ENCODE measurements at places on chromosomes 2 and 18. TPM values are rescaled to one million over a fixed set of nuclear protein-coding genes. Genes with fewer than 3 reads are reported as not detected.
A peak's percentile ranks its signal among the peaks of the same experiment; 100 is the strongest.

DNA sequence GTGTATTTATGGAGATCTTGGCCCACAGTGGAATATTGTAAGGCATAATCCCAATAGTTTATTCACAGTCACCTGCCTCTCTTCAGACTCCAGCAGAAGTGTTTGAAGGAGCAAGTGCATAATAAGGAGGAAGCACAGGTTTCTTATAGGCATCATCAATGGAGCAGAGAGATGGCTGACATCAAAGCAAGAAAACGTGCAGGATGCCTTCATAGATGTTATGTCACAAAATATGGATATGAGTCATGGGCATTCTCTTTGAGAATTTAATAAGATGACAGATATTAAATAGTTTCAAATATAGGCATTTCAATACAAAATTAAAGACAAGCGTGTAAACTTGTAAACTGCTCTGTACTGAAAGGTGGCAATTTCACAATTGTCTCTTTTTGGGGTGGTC is 4.0 kb upstream of the RND3 start:
- no peak for DNase-seq

- no peak for DNase-seq
Measured at GRCh38 chr2:81276595-81276994, 972.0 kb upstream of the LRRTM1 start.

- peak; percentile 40 for DNase-seq
Measured at GRCh38 chr2:227939271-227940027, 68.0 kb downstream of the DAW1 start.

GRCh38 chr2:197993830-197994229 is 189.4 kb downstream of the PLCL1 start:
- DNase-seq, result no peak

- DNase-seq, result peak; percentile 8
Measured at GRCh38 chr18:63578357-63578958, 8.7 kb upstream of the SERPINB13 start.

DNA sequence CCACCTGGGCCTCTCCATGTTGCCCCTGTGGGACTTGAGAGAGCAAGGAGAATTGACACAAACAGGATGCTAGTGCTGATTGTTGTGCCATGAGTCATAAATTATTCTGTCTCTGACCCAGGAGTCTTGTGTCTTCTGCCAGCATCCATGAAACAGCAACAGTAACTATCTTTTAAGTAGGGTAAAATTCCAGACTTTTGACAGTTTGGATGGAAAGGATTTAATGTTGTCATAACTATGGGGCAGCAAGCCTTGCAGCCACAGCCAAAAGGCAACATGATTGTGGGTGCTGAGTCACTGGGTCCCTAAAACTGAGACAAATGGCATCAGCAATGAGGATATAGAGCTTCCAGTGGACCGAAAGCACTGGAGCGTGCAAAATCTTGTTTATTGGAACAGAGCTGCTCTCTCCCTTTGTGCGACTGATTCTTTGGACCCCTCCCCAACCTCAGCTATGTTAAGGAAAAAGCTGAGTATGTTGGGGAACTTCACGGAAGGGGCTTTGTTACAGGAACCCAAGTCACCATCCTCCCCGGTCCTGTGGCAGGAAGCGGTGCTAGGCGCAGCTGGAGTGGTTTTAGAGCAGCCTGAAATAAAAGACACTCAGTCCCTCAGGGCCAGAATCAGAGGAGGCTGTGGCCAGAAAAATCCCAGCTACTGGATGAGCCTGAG is 9.6 kb upstream of the ITPRIPL1 start:
- no peak for DNase-seq

NPPC gene
- 0.14 TPM for polyA plus RNA-seq

IGFBP5 gene
- 142 TPM for polyA plus RNA-seq

IL18R1 gene
- polyA plus RNA-seq, result 2.7 TPM

SLC5A7 gene
- polyA plus RNA-seq, result 0.13 TPM

Data from left lung (tissue), 14 donors.